ENCODE measurements at places on chromosomes 2 and 18. TPM values are rescaled to one million over a fixed set of nuclear protein-coding genes. Genes with fewer than 3 reads are reported as not detected.

DNA sequence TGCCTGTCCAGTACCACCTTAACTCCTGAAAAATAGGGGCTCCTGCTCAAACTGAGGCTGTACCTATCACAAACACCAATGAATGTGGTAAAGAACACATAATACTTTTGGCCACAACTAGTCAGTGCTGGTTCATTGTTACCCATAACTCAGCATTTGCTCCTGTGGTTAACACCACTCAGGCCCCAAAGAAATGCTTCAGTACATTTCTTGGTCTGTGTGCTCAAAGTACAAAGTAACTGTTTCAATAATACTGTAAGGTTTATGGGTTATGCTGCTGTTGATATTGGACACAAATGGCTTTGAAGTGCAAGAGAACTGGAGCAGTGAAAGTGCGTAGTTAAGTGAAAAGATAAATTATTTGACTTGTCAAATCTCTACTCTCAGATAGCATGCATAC lies 95.0 kb upstream of the TACR1 start:
- no peak for DNase-seq

GRCh38 chr2:177547122-177547521 lies 154.5 kb downstream of the AGPS start:
- DNase-seq: no peak

GRCh38 chr2:240225660-240226475 lies 85.4 kb upstream of the OTOS start:
- peak; percentile 8 for DNase-seq

- DNase-seq: no peak
These were observed 61.7 kb downstream of the ASB1 start for GRCh38 chr2:238488347-238488826.

DNA sequence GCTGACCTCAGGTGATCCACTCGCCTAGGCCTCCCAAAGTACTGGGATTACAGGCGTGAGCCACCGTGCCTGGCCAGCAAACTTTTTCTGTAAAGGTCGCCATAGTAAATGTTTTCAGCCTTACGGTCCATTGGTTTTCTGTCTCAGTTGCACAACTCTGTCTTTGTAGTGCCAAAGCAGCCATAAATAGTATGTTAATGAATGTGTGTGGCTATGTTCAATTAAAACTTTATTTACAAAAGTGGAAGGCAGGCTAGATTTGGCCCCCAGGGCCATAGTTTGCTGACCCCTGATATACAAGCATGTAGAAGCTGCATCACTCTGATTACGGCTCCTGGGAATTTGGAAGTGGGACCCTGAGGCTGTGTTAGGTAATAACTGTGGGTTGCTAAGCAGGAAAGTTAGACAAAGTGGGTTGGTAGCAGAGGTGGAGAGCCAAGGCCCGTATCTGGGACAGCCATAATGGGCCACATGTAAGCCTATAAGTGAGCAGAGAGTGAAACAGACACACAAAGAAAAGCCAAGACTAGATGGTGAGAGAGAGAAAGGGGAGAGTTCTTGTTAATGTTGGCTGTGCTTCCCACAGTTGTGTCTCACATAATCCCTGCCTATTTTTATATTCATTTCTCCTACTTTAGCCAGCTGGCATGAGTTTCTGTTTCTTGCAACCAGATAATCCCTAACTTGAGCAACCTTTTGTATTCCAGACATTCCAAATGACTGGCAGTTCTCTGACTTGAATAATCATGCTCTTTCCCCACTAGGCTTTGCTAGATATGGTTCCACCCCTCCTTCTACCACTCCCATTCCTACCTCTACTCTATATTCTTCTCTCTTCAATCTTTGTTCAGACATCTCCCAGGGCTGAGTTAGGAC lies 223.3 kb upstream of the STON1 start:
- DNase-seq: no peak

DNA sequence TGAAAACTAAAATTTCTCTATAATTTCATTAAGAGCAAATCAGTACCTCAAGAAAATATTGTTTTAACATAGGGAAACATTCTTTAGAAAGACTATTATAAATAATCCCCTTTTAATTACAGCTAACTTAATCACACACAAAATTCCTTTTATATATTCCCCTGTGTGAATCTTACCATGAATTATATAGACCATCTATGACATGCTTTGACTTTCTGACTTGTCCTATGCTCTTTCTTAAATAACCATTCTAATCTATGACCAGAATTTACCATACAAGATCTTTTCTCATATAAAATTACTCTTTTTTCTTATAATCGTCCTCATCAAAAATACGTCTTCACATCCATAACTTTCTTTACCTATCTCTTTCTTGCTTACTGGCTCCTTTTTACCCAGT lies 824.2 kb upstream of the FAM98A start:
- DNase-seq: no peak

DNA sequence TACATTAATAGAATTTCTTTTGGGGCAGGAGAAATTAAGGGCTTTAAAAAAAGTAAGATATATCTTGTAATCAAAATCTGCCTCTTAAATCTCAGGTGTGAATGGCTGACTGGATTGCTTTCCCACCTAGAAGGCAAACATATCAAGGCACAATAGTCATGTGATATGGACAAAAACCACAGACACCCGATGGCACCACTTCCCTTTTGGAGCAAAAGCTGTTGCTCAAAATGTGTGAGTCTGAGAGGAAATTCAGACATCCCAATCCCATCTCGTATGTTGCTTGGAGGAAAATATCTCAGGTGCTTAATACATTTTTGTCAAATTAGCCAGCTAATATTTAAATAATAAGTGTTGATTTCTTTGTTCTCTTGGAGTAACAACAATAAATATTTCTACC lies 120.7 kb downstream of the KCNF1 start:
- DNase-seq: no peak

- no peak for DNase-seq
These were observed 149.1 kb upstream of the MGAT5 start for GRCh38 chr2:134104754-134105153.

TRABD2A gene
- 0.29 TPM for total RNA-seq

GRCh38 chr2:10894264-10894935 lies 17.3 kb upstream of the KCNF1 start:
- DNase-seq: no peak

- no peak for DNase-seq
These were observed 4.9 kb downstream of the CIDEA start for GRCh38 chr18:12258719-12259705.

DNA sequence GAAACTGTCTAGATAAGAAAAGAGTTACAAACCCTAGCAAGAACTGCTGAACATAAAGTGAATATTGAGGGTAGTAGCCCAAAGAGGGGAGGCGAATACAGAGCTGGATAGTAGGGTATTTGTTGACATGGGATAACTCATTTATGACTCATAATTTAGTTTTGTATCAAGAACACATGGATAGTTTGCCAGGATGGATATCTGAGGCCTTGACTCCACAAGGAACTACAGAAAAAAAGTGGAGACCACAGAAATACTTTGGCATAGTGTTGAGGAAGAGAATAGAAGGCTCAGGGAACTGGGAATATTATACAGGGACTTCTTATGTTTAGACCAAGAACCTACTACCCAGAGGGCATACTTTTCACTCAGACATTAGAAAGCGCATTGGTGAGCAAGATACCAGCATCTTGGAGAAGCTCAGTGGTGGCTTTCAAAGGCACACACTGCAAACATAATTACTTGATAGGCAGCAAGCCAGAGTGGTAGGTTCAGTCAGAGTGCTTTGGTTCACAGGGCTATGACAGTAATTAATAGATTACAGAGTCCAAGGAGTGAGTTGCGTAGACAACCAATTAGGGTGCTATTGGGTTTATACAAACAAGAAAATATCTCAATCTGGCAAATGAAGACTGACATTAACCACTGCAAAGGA lies 51.9 kb upstream of the ZBTB7C start:
- no peak for DNase-seq

RETREG2 gene
- 97.3 TPM for total RNA-seq

UGT1A5 gene
- 13.0 TPM for total RNA-seq

OSR1 gene
- 10.7 TPM for total RNA-seq

DNA sequence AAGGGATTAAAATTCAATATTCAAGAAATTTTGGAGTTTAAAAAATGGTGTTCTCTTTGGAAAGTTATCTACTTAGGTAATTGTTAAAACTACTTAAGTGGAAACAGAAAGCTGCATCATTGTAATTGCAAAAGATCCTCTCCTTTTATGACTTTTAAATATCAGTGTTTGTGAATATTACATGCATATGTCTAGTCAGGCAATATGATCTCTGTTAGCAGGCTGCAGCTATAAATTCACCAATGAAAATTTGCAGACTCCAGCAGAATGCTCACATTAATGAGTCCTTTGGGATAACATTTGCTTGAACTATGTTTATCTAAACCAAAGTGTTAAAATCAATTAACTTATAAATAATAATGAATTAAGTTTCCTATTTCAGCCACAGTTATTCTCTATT lies 59.2 kb upstream of the CSRNP3 start:
- no peak for DNase-seq

TGFA gene
- total RNA-seq: 14.2 TPM

DNA sequence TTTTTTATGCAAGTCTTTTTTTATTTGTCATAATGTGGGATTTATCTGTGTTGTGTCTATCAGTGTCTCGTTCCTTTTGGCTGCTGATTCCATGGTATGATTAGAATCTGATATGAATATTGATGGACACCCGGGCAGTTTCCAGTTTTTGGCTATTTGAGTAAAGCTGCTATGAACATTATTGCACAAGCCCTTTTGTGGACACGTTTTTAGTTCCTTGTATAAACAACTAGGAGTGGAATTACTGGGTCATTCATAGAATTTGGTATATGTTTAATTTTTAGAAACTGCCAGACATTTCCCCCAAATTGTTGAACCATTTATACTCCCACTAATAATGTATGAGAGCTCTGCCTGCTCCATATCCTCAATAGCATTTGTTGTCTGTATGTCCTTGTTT lies 26.6 kb downstream of the HK2 start:
- DNase-seq: no peak

- DNase-seq: no peak
These were observed 421.8 kb upstream of the MAP2 start for GRCh38 chr2:209002054-209002453.

IL1RN gene
- total RNA-seq: 0.87 TPM
